Non-pigmented ciliary epithelial cell (primary cell): ENCODE measurements at places on chromosomes 6 and 20.

DNA sequence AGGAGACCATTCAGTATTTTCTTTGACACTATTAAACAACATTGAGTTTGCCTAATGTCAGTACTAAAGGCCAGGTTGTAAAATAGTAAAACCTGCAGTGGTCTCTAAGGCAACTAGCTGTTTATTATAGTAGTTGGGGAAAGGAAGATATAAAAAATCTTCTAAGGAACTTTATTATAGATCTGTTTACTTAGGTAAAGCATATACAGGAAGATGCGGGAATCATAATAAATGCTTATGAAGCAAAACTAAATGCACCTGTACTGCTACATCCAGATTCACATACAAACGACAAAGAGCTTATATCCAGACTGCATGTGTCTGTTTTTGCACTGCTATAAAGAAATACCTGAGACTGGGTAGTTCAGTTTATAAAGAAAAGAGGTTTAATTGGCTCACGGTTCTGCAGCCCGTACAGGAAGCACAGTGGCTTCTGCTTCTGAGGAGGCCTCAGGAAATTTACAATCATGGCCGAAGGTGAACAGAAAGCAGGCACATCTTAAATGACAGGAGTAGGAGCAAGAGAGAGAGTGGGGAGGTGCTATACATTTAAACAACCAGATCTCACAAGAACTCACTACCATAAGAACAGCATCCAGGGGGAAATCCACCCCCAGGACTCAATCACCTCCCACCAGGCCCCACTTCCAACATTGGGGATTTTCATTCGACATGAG is 8.7 kb upstream of the TRIM39 start:
- DNase-seq, result no peak

DNA sequence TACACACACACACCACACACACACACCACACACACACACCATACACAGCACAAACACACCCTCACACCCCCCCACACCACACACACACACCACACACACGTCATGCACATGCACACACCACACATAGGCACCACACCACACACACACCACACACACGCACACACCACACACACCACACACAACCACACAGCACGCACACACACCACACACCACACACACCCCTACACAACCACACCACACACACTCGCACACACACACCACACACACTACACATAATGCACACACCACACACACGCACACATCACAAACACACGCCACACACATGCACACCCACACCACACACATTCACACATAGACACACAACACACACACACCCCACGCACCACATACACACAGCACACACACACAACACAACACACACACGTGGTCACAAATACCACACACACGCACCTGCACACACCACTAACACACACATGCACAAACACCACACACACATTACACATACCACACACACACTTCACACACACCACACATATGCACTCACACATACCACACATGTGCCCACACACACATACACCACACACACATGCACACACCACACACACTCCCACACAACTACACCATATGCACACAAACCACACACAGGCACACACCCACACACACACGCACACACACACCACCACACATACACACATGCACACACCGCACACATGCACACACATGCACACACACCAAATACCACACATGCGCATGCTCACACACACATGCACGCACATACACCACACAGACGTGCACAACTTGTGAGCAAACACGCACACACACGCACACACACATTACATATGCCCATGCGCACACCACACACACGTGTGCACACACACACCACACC is 9.4 kb upstream of the ACSS1 start:
- no peak for DNase-seq

GRCh38 chr6:48670546-48670945 is 559.5 kb upstream of the PTCHD4 start:
- no peak for DNase-seq

DNA sequence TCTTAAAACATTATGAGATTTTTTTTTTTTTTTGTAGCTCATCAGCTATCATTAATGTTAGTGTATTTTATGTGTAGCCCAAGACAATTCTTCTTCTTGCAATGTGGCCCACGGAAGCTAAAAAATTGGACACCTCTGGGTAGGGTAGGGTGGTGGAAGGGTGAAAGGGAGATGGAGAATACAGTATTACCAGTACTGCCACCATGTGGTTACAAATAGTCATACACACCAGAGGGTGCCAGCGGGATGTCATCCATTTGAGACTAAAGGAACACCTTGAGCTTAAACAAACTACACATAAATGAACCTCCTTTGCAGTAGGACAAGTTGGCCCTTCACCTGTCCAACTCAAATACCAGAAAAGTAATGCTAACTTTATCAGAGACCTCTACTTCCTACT is 601.9 kb downstream of the HTR1B start:
- DNase-seq, result no peak

GRCh38 chr6:40407239-40407638 is 179.9 kb downstream of the LRFN2 start:
- no peak for DNase-seq

DNA sequence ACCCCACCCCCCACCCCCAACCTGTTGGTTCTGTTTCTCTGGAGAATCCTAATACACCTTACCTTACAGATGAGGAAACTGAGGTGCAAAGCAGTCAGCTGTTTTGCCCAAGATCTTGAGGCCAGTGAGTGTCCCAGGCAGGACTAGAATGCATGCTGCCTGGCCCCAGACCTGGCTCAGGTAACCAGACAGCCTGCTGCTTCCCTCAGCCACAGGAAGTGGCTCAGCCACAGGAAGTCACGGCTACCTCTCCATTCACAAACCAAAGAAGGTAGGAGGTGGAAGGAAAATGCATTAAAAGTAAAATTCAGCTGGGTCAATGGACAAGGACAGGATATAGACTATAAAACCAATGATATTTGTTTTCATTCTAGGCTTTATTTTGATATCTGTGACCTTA is 517.6 kb downstream of the CD83 start:
- DNase-seq, result no peak

- DNase-seq, result no peak
These were observed 75.0 kb downstream of the FKBP5 start for GRCh38 chr6:35613762-35614161.

GRCh38 chr20:23340524-23340923 is 10.1 kb upstream of the NXT1 start:
- no peak for DNase-seq

DNA sequence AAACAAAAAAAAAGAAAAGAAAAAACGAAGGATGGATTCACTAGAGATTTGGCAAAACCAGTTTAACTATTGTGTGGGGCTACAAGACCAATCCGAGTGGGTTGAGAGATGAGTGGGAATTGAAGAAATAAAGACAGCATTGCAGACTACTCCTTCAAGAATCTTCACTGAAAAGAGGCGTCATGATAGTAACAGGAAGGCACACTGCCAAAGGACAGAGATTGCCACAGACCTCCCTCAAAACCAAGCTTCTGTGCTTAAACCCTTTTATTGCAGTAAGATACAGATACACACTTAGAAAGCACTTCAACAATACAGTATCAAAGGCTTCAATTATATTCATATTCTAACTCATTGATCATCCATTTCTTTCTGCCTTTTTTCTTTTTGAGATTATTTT is 103.9 kb downstream of the IPCEF1 start:
- no peak for DNase-seq

GRCh38 chr6:129621252-129621651 is 88.7 kb downstream of the ARHGAP18 start:
- DNase-seq, result no peak

DNA sequence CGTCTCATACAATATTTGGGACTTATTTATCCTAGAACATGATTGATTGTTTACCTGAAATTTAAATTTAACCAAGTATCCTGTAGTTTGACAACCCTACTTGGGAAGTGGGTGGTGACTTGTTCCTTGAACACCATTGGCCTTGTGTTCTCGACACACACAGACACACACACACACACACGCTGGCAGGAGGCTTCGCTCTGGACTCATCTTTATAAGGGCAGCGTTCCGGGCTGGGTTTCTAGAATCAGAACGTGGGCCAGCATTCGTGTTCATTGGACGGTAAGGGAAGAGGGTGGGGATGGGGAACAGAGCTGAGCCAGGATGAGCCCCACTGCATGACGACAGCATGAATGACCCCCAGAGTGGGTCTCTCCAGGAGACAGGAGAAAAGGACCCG is 16.2 kb upstream of the SSTR4 start:
- no peak for DNase-seq

GRCh38 chr6:137903933-137904821 is 37.1 kb downstream of the TNFAIP3 start:
- peak; percentile 22 for DNase-seq

DNA sequence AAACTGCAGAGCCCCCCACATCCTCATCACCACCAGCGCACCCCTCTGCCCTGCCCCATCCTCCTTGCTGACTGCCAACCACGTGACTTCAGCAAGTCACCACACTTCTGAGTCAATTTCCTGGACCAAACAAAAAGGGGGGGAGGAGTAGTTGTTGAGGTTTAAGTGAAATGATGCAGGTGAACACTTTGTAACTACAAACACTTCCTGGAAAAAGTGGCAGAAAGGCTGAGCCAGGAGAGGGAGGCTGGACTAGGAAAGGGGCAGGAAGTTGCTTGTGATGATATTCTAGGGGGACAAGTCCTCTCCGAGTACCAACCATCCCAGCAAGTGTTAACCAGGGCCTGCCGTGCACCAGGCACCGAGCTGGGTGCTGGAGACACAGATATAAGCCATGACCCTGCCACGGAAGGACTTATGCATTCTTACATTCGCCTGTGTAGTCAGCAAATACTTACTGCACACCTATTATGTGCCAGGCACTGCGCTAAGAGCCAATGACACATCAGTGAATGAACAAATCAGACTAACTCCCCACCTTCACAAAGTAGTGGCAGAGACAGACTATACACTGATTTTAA is 67.3 kb downstream of the PREX1 start:
- DNase-seq, result no peak
